ENCODE measurements at places on chromosomes 16 and 17.

GRCh38 chr16:57313509-57313908, 29.0 kb upstream of the PLLP start:
- no peak for DNase-seq

GRCh38 chr16:57889960-57890751, 80.8 kb downstream of the CNGB1 start:
- no peak for DNase-seq

- no peak for DNase-seq
Measured at GRCh38 chr17:8142158-8142886, 9.9 kb downstream of the PER1 start.

DNA sequence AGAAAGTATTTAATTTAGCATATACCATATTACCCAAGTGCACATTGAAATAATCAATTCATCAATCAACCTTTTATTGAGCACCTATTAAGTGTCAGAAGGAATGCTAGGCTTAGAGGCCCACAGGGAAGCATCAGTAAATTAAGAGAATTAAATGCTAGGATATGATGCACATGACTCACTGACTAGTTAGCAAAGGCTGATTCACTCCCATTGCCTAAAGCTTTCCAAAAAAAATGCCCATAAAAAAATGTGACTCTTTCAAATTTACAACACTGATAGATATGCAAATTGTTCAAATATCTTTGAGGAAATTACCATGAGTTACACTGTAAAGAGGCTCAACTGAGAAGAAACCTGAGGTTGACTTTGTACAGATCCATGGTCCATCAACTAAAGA, 883.3 kb downstream of the CDH11 start:
- no peak for DNase-seq

DNA sequence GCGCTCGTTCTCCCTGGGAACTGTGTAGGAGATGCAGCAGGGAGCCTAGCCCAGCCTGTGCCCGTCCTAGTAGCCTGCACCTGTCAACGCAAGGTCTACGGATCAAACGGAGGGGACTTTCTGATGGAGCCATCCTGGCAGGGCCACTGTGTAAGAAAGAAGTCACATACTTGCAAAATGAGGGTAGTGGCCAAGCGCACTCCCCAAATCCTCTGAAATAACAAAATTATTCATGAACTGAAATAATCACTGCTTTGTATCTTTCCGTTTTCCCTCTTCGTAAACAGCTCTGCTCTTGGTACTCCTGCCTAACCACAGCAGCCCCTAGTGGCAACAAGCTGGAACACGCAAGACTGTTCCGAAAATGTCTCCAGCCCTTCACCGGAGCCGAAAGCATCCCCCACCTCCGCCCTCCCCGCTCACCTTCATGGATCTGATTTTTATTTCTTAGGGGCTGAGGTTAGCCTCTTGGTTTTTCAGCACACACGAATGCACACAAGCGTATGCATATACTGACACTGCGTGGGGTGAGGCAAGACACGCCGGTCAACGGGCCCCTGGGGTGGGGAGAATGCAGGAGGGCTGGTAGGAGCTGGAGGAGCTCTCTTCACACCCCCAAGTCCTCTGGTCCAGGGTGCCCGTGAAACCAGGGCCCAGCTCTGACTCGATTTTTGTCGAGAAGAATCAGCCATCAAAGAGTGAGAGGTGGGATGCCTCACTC, 100.8 kb downstream of the ABCC12 start:
- DNase-seq, result no peak

GRCh38 chr16:46899443-46900143, 15.4 kb downstream of the GPT2 start:
- DNase-seq, result no peak

DNA sequence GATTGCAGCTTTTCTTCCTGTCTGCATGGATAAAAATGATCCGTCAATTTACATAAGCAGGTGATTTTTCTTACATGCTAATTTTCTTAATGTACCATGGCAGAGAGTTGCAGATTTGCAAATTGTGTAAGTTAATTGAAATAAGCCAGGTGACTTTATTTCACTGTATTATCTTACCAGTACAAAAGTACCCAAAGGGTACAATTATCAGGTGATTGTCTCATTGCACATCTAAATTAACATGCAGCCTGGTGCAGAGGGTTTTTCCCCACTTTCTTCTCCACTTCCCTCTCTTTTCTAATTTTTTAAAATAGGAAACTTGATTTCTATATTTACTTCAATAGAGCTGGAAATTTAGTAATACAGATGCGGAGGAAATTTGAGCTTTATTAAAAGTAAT, 11.2 kb downstream of the NLK start:
- DNase-seq, result no peak

DNA sequence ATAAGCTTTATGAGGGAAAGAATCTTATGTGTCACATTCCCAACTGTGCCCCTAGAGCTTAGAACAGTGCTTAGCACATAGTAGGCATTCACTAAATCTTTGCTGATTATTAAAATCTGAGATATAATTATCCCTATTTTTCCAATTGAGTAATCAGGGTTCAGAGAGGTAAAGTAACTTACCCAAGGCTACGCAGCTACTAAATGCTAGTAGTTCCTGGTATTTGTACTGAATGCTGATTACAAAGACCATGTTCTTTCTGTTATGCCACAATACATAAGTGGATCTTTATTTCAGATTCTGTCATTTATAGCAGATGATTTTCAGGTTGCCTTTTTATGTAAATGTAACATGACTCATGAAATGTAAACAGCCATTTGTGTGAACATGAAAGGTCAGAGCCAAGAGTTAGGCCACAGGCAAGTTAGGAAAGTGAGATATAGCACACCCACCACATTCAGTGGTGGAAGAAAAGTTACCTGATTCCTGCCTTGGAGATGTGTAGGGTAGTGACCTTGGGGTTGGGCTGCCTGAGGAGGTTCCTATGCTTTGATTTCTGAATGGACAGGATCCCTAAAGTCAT, 77.2 kb downstream of the FTO start:
- DNase-seq, result no peak
